Esophagus muscularis mucosa (tissue), 4 donors: ENCODE measurements at places on chromosomes 3 and 15.
A peak's percentile ranks its signal among the peaks of the same experiment; 100 is the strongest.

DNA sequence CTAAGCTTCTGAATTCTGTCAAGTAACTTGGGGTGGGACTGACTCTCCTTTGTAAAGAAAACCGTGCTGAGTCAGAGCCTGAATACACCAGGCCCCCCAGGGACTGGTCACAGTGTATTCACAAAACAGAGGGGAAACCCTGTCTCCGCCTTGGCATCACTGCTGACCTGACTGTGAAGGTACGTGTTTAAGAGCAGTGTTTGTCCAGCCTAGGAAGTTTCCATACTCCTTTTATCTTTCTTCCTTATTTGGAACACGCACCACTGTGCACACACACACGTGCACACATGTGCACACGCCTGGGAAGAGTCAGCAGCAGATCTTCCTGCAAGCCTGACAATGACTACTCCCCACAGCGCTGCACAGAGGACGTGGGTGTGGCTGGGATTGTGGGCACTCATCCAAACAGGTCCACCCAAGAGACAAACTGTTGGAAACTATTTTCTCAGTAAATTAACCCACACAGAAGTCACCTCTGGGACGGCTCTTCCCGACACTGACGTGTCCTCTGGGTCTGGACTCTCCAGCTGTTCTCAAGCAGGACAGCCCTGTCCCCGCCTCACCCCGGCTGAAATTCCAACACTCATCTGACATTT is 87.7 kb downstream of the ATP10A start:
- no peaks in the 10 kb centered on the region for H3K36me3 ChIP-seq
- peaks cover 56% of the 10 kb centered on the region for H3K4me1 ChIP-seq
- DNase-seq: peak; percentile 94
- H3K27me3 ChIP-seq: no peaks in the 10 kb centered on the region

- H3K27ac ChIP-seq: peak overlapping the region; percentile 98
- DNase-seq: peak; percentile 95
- H3K27me3 ChIP-seq: no peaks in the 10 kb centered on the region
- peaks cover 98% of the 10 kb centered on the region for H3K4me1 ChIP-seq
Measured at GRCh38 chr15:40333922-40334492, 6.7 kb downstream of the CCDC9B start.

DNA sequence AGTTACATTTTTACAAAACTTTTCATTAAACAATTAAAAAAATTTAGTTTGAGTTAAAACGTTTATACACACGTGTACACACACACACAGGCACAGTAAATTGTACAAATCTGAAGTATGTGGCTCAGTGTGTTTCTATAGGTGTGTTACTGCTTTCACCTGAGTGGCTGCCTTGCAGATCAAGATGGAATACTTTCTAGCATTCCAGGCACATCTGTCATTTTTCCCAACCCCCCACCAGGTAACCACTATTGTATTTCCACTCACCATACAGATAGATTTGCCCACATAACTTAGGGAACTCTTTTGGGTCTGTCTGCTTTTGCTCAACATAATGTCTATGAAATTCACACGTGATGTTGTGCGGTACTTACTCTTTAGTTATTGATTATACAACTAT is 141.1 kb downstream of the PTPRG start:
- no peak for DNase-seq
- no peak overlapping the region for H3K27ac ChIP-seq
- no peaks in the 10 kb centered on the region for H3K36me3 ChIP-seq
- no peaks in the 10 kb centered on the region for H3K27me3 ChIP-seq
- no peak overlapping the region for H3K4me3 ChIP-seq
- H3K4me1 ChIP-seq: no peaks in the 10 kb centered on the region

DNA sequence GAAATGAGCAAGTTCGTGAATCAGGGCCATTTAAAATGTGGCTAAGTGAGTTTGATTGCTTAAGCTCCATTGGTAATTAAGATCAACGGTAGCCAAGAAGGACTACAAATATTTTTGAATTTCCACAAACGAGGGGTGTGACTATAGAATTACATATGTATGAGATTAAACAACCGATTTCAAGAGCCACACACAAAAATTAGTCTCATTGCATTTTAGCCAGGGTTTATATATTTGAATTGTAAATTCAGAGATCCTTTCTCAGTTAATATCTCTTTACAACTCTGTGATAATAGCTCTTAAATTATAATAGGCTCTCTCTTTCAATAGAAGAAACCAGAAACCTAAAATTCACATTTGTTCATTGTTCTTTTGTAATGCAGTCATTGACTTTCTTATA is 325.6 kb upstream of the ICE2 start:
- no peaks in the 10 kb centered on the region for H3K4me1 ChIP-seq
- no peak overlapping the region for H3K4me3 ChIP-seq
- H3K36me3 ChIP-seq: no peaks in the 10 kb centered on the region
- H3K27ac ChIP-seq: no peak overlapping the region
- no peaks in the 10 kb centered on the region for H3K27me3 ChIP-seq

DNA sequence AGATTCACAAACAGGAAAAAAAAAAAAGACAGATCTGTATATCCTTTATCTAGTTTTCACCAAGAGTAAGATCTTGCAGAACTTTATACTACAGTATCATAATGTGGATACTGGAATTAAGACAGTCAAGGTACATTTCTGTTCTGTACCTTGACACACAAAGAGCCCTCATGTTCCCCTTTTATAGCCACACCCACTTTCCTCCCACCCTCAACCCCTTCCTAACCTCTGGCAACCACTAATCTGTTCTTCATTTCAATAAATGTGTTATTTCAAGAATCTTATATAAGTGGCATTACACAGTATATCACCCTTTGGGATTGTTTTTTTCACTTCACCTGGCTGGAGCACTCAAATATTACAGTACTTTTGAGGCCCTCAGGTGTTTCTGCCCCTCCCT is 3.6 kb upstream of the RAB6B start:
- no peak overlapping the region for H3K4me3 ChIP-seq
- DNase-seq: peak; percentile 50
- no peaks in the 10 kb centered on the region for H3K27me3 ChIP-seq
- no peaks in the 10 kb centered on the region for H3K36me3 ChIP-seq
- H3K4me1 ChIP-seq: peaks cover 21% of the 10 kb centered on the region

DNA sequence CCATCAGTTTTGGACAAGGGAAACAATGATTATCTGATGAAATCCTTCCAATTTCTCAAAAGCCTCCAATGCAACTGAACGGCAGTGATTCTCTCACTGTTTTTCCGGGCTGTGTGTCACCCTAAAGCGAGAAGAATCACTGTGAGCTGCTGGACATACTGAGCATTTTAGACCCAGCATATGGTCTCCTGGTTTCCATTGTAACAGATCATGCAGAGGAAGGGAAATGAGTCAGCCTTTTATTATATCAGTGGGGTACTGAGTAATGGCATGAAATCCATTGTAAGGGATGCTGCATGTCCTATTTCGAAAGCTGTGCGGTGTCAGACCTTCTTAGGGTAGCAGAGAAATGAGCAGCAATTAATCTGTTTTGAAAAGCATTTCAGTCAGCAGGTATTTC is 287.1 kb downstream of the IL5RA start:
- no peak overlapping the region for H3K27ac ChIP-seq
- H3K27me3 ChIP-seq: no peaks in the 10 kb centered on the region
- DNase-seq: no peak

DNA sequence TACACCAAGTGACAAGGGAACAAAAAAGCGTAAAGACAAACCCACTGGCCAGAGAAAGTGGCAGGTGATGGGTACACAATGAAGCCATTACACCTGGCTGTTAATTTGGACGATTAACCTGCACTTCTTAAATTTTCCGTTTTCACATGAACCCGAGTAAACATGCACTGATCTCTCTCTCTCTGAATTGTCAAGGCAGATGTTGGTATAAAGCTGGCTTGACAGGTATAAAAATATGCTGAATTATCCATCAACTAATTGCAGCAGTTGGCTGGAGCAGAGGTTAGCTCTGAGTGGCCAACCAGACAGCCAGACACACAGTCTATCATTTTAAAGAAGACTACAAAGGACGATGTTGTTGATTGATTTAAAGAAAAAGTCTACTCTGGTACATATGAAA is 561.7 kb upstream of the ALCAM start:
- H3K36me3 ChIP-seq: no peaks in the 10 kb centered on the region
- no peaks in the 10 kb centered on the region for H3K4me1 ChIP-seq
- H3K27ac ChIP-seq: no peak overlapping the region
- no peak for DNase-seq
- H3K27me3 ChIP-seq: no peaks in the 10 kb centered on the region

DNA sequence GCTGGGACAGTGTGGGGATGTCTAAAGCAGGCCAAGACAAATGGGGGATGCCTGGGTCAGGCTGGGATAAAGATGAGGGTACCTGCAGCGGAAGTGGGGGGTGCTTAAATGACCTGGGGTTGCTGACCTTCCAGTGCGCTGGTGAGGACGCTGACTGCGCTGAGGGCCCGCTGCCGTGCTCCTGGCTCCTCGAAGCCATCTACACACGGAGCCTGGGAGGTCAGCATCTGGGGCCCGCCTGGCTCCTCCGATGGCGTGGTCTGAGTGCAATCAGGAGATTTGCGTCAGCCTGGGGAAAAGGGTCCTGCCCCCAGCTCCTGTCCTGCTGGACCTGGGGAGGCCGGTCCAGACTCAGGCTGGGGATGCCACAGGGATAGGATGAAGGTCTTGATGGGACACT is 50.7 kb downstream of the SCN5A start:
- no peaks in the 10 kb centered on the region for H3K27me3 ChIP-seq
- no peak overlapping the region for H3K27ac ChIP-seq
- no peak overlapping the region for H3K4me3 ChIP-seq
- no peak for DNase-seq
- no peaks in the 10 kb centered on the region for H3K36me3 ChIP-seq

GRCh38 chr3:121703973-121704372 is 43.3 kb upstream of the HCLS1 start:
- no peak overlapping the region for H3K27ac ChIP-seq
- H3K27me3 ChIP-seq: no peaks in the 10 kb centered on the region
- H3K4me1 ChIP-seq: no peaks in the 10 kb centered on the region
- no peak for DNase-seq
- peaks cover 67% of the 10 kb centered on the region for H3K36me3 ChIP-seq
- H3K4me3 ChIP-seq: no peak overlapping the region

DNA sequence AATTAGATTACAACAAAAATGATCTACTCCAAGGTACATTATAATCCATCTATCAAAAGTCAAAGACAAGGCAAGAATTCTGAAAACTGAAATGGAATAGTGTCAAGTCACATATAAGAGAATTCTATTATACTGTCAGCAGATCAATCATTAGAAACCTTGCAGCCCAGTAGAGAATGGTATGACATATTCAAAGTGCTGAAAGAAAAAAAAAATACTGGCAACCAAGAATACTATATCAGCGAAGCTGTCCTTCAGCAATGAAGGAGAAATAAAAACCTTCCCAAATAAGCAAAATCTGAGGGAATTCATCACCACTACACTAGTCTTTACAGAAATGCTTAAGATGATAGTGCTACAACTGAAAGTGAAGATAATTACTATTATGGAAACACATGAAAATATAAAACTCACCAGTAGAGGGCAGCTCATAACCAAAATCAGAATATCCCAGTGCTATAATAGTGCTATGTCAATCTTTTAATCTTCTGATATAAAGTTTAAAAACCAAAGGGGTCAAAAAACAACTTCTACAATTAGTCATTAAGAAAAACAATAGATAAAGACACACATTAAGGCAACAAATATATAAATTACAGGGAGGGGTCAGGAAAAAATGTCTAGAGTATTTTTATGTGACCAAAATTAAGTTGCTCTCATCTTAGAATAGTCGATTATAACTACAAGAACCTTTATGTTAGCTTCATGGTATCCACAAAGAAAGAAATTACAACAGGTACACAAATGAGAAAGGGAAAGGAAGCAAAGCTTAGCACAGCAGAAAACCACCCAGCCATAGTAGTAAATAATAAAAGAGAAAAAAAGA is 190.7 kb upstream of the CNTN6 start:
- no peak overlapping the region for H3K4me3 ChIP-seq
- no peak overlapping the region for H3K27ac ChIP-seq
- H3K27me3 ChIP-seq: no peaks in the 10 kb centered on the region

- H3K27me3 ChIP-seq: no peaks in the 10 kb centered on the region
- no peak for DNase-seq
- H3K27ac ChIP-seq: peak overlapping the region; percentile 49
Measured at GRCh38 chr15:32956006-32956405, 238.2 kb downstream of the GREM1 start.

GRCh38 chr3:171049861-171050444 is 23.4 kb upstream of the SLC2A2 start:
- no peaks in the 10 kb centered on the region for H3K27me3 ChIP-seq
- H3K27ac ChIP-seq: no peak overlapping the region
- no peaks in the 10 kb centered on the region for H3K36me3 ChIP-seq
- no peak for DNase-seq
- no peaks in the 10 kb centered on the region for H3K4me1 ChIP-seq

GRCh38 chr3:9100513-9100894 is 137.2 kb upstream of the RAD18 start:
- H3K4me3 ChIP-seq: no peak overlapping the region
- no peaks in the 10 kb centered on the region for H3K4me1 ChIP-seq
- no peaks in the 10 kb centered on the region for H3K36me3 ChIP-seq
- no peak overlapping the region for H3K27ac ChIP-seq
- H3K27me3 ChIP-seq: no peaks in the 10 kb centered on the region

- no peak overlapping the region for H3K4me3 ChIP-seq
- no peak for DNase-seq
- no peaks in the 10 kb centered on the region for H3K27me3 ChIP-seq
Measured at GRCh38 chr3:193132241-193132640, 108.8 kb upstream of the PLAAT1 start.

DNA sequence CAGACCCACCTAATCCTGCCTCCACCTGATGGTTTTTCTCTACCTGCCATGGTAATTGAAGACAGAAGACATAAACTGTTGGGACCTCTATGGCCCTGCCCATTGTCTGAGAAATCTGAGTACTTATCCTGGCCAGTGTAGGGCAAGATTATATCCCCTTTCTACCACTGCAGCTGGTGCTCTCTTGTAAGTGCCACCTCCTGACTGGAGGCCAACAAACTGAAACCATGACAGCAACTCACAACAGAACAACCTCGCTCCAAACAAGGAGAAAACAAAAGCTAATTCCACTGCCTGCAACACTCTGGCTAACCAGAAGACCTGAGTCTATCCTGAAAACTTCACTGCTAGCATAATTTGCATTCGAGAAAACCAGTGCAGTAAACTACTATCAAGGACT is 82.9 kb downstream of the CLDN1 start:
- H3K4me3 ChIP-seq: no peak overlapping the region
- no peak overlapping the region for H3K27ac ChIP-seq
- H3K27me3 ChIP-seq: no peaks in the 10 kb centered on the region
- no peaks in the 10 kb centered on the region for H3K36me3 ChIP-seq
- no peaks in the 10 kb centered on the region for H3K4me1 ChIP-seq
- DNase-seq: no peak

DNA sequence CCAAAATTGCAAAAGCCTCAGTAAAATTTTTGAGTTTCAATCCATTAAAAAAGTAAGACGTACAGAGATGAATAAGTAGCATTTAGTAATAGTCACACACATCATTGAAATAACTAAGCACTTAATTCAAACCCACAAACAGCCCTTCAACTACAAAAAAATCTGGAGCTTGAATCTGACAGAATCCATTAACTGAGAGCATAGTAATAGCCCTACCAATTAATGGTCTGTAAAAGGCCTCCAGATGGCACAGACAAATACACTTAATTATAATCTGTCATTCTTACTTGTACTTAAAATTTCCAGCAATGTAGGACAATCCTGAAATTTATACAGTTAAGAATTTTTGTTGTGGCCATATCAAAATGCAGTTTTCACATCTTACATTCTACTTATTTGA is 246.9 kb downstream of the VGLL3 start:
- no peaks in the 10 kb centered on the region for H3K27me3 ChIP-seq
- H3K4me3 ChIP-seq: no peak overlapping the region
- H3K36me3 ChIP-seq: no peaks in the 10 kb centered on the region
- H3K27ac ChIP-seq: no peak overlapping the region
- no peak for DNase-seq
- H3K4me1 ChIP-seq: no peaks in the 10 kb centered on the region
